ENCODE measurements at places on chromosomes 6 and 20. TPM values are rescaled to one million over a fixed set of nuclear protein-coding genes. Genes with fewer than 3 reads are reported as not detected.

DNA sequence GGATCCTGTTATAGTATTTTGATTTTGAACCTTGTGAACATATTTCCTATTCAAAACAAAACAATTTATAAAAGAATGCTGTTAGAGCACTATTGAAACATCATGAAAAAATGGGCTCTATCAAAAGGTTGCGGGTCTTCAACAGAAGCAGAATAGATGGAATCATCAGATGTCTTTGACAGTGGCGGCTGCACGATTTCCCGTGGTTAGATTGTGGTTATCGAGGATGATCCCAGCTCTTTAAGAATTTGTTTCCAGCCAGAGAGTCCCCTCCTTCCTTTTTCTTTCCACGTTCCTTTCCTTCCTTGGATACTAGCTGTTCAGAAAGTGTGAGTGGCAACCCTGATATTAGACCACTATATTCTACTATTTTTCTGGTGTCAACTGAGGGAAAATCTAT lies 163.4 kb downstream of the FARS2 start:
- no peak for DNase-seq

DNA sequence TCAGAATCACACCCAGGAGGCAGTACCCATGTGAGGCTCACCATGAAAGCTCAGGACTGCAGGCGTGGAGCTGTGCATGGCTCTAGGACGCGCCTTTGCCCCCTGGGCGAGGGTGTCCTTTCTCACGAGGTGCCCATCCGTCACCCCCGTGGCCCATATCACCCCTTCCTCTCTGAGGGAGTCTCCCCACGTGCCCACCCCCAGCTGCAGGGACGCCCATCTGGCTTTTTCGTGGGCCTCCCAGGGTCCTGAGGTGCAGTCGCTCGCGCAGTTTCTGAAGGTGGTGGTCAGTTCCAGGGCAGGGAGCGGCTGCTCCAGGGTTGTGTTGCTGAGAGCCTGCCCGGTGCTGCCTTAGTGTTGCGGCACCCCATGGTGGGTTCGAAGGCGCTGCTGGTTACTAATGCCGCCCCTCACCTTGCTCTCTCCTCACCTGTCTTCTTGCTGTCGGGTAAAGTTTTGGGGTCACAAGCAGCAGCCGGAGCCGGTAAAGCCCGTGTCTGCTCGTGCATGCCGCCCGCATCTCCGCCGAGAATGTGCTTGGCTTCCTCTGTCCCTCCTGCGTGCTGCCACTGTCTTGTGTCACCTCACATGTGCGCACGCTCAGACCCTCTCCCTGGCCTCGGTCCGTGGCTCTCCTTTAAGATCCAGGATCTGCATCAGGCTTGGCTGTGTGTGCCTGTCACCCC lies 9.4 kb upstream of the COL20A1 start:
- no peak for DNase-seq

GRCh38 chr6:127073222-127073621 lies 45.2 kb upstream of the RSPO3 start:
- no peak for DNase-seq

- no peak for DNase-seq
Measured at GRCh38 chr6:27812805-27813492, 99.2 kb downstream of the OR2B2 start.

- no peak for DNase-seq
Measured at GRCh38 chr20:50089140-50089786, 23.7 kb downstream of the UBE2V1 start.

GRCh38 chr20:10651227-10651990 lies 22.4 kb downstream of the JAG1 start:
- no peak for DNase-seq

- DNase-seq: no peak
Measured at GRCh38 chr20:37267667-37268313, 6.2 kb upstream of the GHRH start.

DNA sequence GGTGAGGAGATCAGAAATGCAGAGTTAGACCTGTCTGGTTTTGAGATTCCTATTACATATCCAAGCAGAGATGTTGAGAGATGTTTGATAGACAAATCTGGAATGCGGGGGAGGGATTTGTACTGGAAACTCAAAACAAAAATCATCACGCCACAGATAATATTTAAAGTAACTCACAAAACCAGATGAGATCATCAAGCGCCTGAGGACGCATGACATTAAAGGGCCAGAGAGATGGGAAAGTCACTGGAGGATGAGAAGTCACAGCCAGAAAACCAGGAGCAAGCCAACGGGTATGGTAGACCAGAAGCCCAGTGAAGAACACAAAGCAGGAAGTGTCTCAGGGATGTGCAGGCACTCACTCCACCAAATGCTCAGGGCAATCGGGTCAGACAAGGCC lies 87.7 kb downstream of the DLL1 start:
- no peak for DNase-seq

GRCh38 chr20:13009682-13010406 lies 1.1 kb downstream of the SPTLC3 start:
- DNase-seq: peak; percentile 24

- no peak for DNase-seq
Measured at GRCh38 chr20:60806354-60806753, 445.7 kb upstream of the CDH4 start.

GRCh38 chr20:6700563-6701329 lies 66.7 kb upstream of the BMP2 start:
- no peak for DNase-seq

DNA sequence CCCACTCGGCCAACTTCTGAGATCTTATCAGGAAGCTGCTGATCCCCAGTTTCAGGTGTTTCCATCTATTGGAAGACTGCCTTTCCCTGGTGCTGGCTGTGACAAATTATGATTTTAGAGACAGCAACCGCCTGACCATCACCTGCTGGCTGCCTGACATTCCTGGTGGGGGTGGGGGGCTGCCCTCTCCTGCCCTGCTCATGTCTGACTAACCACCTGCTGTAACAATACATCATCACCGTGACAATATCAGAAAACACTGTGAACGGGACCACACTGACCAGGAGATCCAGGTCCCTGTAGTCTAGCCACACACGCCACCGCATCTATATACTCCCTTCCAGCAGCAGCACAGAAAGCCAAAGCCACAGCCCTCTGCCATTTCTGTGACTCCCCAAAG lies 537.5 kb downstream of the QKI start:
- DNase-seq: no peak

DNA sequence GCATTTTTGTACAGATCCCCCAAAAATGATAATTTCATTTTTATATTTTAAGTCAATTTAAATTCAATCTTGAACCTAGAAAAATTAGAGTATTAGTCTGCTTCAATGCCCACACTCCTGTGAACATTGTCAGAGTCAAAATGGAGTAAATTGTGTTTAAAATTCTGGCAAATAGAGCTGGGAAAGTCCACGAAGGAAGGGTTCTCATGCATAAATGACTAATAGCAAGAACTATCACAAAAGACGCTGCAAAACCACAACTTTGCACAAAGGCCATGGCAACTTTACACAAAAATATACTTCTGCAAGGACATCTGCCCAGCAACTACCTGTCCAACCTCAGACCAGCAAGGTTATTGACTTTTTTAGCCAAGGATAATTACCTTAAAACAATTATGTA lies 203.2 kb upstream of the SMLR1 start:
- DNase-seq: no peak

- DNase-seq: no peak
Measured at GRCh38 chr6:94130478-94130877, 711.1 kb upstream of the EPHA7 start.

- no peak for DNase-seq
Measured at GRCh38 chr6:139308936-139309603, 17.3 kb upstream of the TXLNB start.

GRCh38 chr6:163192591-163192990 lies 221.9 kb upstream of the QKI start:
- DNase-seq: no peak

FBXO9 gene
- total RNA-seq: 67.9 TPM

WRNIP1 gene
- total RNA-seq: 33.8 TPM

KIF25 gene
- not detected for total RNA-seq

F13A1 gene
- total RNA-seq: 23.9 TPM

EPHA7 gene
- 3.0 TPM for total RNA-seq

SOBP gene
- total RNA-seq: 25.8 TPM

MYBL2 gene
- total RNA-seq: not detected

FOXF2 gene
- 0.10 TPM for total RNA-seq

MAVS gene
- total RNA-seq: 33.8 TPM

TPX2 gene
- total RNA-seq: 0.25 TPM
